ENCODE measurements at places on chromosomes 1 and 21.

- no peak for DNase-seq
These were observed 68.8 kb upstream of the DAB1 start for GRCh38 chr1:57492586-57493226.

- DNase-seq = no peak
These were observed 26.7 kb downstream of the SNX7 start for GRCh38 chr1:98688110-98688739.

DNA sequence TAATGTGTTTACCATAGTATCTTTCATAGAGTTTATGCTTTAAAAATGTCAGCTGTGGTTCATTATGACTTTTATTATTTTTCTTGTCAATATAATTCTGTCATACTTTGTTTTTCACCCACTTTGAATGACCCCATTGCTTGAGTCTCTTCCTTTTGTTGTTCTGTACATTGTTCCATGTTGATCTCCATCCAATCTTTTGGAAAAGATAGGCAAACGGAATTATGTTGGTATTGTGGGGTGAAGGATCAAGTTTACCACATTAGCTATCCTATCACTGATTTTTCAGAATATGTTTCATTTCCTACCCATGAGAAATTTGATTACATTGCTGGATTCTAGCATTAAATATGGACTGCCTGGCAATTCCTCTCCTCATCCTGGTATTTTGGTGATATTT, 196.6 kb downstream of the NFIA start:
- DNase-seq = no peak

GRCh38 chr21:43956670-43957035, 55.5 kb upstream of the TRAPPC10 start:
- DNase-seq = no peak

DNA sequence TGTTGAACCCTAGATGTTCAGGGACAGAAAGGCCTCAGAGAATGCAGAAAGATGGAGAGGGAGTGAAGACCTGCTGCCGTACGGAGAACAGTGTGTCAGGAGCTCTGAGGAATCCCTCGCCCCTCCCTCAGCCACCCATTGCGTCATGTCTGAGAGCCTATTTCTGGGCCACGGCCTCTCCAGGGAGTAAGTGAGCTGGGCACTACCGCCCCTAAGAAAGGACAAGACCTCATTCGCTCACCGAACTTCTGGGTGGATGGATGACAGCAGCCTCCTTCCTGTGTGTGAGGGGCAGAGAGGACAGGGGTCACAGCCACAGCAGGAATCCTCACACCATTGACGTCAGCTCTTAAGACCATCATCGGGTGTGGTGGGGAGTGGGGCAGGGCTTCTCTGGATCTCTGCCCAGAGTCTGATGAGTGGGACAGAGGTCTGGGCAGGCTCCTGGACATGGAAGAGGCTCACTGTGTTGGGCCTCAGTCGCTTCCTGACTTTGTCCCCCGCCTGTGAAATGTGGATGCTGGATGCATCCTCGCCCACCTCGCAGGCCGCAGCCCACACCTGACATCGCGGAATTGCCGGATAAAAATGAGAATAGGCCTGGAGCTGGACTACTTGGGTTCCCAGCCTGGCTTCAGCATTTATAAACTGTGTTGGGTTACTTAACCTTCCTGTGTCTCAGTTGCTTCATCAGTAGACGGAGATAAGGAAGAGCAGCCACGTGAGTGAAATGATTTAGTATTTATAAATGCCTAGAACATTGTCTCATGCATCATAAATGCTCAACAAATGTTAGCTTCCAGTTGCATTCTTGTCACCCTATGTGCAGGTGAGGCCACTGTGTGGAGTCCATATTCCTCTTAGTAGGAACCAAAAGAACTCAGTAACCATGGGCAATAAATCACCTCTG, 238.6 kb downstream of the TRABD2B start:
- DNase-seq = no peak

GRCh38 chr1:98112626-98113025, 191.8 kb upstream of the DPYD start:
- DNase-seq = no peak

DNA sequence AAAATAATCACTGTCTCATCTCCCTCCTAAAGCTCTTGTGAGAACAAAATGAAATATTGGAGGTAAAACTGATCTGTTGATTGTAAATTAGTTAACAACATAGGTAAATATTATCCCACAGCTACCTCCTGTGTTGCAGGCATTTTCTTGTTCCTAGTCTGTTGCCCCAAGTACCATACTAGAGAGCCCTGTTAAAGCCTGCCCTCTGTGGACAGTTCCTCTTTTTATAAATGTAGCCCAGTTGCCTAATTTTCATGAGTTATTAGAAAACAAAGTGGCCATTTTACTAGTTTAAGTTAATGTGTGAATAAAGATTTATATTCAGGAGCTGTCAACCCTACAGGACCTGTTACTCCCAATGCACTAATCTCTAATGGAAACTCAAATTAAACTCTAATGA, 180.0 kb upstream of the KCND3 start:
- no peak for DNase-seq

DNA sequence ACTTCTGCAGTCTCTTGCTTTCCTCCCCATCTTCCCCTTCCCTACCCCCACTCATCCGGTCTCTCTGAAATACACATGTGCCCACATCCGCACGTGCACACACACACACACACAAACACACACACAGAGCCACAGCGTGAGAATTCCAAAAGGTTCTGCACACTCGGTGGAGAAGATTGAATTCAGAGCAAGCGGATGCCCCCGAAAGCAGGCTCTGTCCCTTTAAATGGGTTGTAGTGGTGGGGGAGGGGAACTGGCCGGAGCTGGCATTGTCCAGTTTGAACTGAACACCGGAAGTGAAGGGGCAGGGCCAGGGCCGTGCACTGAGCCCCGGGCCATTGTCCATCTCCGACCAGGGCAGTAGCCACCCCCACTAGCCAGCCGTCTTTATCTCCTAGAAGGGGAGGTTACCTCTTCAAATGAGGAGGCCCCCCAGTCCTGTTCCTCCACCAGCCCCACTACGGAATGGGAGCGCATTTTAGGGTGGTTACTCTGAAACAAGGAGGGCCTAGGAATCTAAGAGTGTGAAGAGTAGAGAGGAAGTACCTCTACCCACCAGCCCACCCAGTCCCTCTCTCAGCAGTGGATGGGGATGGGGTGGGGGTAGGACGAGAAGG, 1.3 kb upstream of the LIN28A start:
- peak; percentile 51 for DNase-seq

DNA sequence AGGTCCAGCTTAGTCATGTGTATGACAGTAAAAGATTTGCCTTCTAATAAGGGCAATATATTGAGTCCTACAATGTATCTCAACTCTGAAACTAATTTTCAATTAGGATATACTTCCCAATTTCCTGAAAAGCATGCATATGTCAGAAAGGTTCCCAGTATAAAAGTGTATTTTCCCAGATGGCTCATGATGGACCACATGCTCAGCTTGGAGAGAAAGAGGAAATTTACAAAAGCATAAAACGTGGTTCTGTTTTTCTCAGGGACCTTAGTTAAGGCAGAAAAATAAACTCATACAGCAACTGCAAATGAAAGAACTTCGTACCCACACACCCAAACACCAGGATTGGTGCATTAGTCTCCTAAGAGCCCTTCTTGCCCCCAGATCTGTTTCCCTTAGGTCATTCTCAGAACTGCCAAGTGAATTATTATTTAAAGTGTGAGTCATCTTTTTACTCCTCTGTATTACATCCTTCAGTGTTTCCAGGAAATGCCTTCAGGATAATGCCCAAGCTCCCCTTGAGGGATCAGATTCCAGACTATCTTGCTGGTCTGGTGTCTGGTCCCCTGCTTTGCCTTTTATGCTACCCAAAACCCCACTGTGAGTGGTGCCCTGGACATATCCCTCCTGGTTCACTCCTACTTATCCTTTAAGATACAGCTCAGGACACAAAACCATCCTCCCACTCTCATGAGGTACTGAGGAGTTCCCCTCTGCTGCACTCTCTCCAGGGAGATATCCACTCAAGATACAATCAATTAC, 57.4 kb downstream of the SSX2IP start:
- no peak for DNase-seq

GRCh38 chr1:158969855-158970254, 38.5 kb downstream of the PYHIN1 start:
- DNase-seq = no peak

- peak; percentile 98 for DNase-seq
These were observed 362 bp upstream of the DYNLT4 start for GRCh38 chr1:44807364-44808062.

GRCh38 chr1:39048745-39049370, 22.7 kb downstream of the NDUFS5 start:
- DNase-seq = peak; percentile 6

- DNase-seq = no peak
These were observed 25.9 kb downstream of the HSD3B2 start for GRCh38 chr1:119440721-119441307.

- DNase-seq = no peak
These were observed 276.9 kb upstream of the SNX7 start for GRCh38 chr1:98384461-98385141.

GRCh38 chr1:43220905-43221778, 48.6 kb upstream of the TMEM125 start:
- DNase-seq = no peak

GRCh38 chr21:41768437-41769042, 1.7 kb upstream of the RIPK4 start:
- DNase-seq = peak; percentile 67

DNA sequence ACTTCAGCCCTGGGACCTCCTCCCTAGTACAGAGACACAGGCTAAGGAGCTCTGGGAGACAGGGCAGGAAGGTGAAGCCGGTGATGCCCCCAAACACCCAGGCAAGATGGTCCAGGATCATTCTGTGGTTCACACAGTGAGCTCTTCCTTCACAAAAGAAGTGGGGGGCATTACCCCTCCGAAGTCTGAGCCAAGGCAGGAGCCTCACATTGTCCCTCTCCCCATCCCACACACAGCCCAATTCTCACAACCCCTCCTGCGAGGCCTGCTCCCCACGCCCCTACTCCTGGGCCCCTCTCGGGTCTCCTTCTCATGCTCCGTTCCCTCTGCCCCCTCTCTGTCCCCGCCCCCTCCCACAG, 10.7 kb downstream of the MEF2D start:
- no peak for DNase-seq

- peak; percentile 90 for DNase-seq
These were observed 13.5 kb downstream of the TNFRSF1B start for GRCh38 chr1:12180315-12180714.

GRCh38 chr21:42201615-42202161, 17.3 kb upstream of the ABCG1 start:
- DNase-seq = no peak

- no peak for DNase-seq
These were observed 158.3 kb downstream of the TOMM20 start for GRCh38 chr1:234970401-234970730.

GRCh38 chr21:34029743-34030528, 43.4 kb upstream of the MRPS6 start:
- DNase-seq = no peak

- DNase-seq = no peak
These were observed 55.1 kb downstream of the PTGER3 start for GRCh38 chr1:70992521-70992920.

GRCh38 chr1:62070384-62071011, 124.2 kb upstream of the L1TD1 start:
- no peak for DNase-seq

- DNase-seq = peak; percentile 15
These were observed 52.8 kb upstream of the GOLT1A start for GRCh38 chr1:204266504-204267034.

DNA sequence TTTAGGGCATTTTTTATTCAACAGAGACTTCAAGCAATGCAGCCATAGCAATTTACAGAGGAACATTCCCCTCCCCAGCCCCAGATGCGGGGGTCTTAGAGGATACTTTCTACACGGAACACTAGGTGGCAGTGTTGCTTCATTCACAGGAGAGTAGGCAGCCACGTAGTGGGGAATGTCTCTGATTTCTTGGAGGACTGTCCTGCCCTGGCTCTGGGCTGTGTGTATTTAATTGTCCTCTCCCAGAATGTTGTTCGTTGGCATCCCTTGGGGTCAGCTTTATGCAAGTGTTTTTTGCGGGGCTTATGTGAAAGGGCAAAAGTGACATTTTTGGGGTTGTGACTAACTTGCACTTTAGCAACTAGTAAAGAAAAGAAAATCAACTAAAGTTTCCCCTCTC, 96.9 kb downstream of the PAPPA2 start:
- DNase-seq = no peak

DNA sequence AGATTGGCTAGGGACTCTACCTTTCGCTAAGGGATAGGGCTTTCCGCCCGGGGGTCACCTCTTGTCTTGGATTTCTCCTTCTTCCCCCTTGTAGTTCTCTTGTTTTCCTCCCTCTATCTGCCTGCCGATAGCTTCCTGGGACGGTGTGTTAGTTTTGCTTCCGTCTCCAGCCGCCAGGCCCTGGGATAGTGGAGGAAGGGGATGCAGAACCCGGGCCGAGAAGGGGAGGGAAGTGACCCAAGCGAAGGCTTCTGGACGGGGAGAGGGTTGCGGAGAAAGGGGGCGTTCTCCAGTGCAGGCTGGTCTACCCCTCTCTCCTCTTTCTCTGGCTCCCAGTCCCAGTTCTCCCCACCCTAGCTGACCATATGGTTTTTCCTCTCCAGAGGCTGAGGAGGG, 871 bp downstream of the TUFT1 start:
- no peak for DNase-seq

DNA sequence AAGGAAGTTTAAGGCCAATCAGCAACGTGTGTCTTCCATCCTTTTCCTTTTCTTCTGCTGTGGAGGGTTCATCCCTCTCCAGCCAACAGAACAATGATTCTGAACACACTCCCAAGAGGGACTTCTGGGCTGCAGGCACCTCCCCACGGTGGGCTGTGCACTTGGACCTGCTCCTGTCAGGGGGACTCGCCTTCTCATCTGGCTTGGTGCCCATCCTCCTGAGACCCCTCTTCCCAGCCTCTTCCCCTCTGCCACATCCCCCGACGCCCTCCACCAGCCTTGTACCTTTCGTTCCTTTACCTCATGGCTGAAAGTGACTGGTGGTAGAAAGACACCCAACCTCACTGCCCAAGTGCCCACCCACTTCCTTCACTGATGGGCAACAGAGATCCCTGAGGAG, 26.0 kb upstream of the SLAMF9 start:
- no peak for DNase-seq

GRCh38 chr21:45074818-45075595, 627 bp downstream of the ADARB1 start:
- DNase-seq = peak; percentile 70

GRCh38 chr1:216607067-216607697, 116.0 kb downstream of the ESRRG start:
- no peak for DNase-seq

DNA sequence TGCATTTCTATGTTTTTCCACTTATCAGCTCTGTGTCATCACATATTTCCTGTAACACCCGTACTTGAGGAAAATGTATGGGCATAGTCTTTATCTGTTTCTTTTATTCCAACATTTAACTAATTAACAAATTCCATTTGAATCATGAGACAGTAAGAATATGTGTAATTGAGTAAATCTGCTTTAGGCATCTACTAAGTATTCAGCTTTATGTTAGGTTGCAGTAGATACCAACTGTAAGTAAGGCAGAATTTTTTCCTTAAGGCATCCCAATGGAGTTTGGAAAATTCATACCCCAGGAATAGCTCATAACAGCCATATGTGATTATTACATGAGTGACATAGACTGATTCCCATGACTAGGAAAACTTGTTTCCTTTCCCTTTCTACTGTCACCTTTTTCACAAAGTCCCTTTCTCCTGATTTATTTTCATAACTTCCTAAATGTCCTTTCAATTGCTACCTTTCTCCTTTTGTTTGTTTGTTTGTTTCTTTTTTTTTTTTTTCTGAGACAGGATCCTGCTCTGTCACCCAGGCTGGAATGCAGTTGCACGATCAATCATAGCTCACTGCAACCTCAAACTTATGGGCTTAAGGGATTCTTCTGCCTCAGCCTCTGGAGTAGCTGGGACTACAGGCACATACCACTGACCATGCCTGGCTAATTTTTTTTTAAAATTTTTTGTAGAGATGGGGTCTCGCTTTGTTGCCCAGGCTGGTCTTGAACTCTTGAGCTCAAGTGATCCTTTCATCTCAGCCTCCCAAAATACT, 59.8 kb upstream of the CACYBP start:
- DNase-seq = no peak

Data from upper lobe of right lung (tissue), 1 donor.